Stimulated activated CD4-positive, alpha-beta T cell treated with anti-CD3 and anti-CD28 coated beads, TNF-alpha, amount 100 ng/mL, for 48 hours (primary cell): ENCODE measurements at places on chromosomes 12 and 14.

GRCh38 chr12:8661016-8661415 lies 1.6 kb downstream of the MFAP5 start:
- DNase-seq, result no peak

DNA sequence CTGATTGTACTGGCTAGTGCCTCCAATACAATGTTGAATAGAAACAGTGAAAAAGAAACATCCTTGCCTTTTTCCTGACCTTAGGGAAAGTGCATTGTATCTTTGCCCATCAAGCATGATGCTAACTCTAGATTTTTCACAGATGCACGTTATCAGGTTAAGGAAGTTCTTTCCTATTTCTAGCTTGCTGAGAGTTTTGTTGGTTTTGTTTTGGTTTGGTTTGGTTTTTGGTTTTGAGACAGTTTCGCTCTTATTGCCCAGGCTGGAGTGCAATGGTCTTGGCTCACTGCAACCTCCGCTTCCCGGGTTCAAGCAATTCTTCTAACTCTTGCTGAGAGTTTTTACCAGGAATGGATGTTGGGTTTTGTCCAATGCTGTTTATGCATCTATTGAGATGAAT lies 89.0 kb downstream of the BRMS1L start:
- DNase-seq, result no peak

DNA sequence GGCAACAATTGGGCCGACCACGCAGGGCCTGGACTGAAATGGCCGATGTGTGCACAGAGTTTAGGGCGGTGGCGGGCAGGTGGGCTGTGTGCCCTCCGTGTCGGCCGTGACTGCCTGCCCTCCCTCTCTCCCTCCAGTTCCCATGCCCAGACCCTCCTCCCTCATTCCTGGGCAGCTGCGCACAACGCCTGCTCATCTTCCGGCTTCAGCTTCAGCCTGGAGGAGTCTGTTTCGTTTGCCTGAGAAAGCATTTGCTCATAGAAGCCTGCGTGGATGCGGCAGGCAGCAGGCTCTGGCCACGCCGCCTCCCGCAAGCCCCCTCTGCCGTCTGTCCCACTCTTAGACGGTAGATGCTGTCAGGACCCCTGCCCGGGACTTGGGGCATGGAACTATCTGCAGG lies 47.3 kb upstream of the FZD10 start:
- no peak for DNase-seq

DNA sequence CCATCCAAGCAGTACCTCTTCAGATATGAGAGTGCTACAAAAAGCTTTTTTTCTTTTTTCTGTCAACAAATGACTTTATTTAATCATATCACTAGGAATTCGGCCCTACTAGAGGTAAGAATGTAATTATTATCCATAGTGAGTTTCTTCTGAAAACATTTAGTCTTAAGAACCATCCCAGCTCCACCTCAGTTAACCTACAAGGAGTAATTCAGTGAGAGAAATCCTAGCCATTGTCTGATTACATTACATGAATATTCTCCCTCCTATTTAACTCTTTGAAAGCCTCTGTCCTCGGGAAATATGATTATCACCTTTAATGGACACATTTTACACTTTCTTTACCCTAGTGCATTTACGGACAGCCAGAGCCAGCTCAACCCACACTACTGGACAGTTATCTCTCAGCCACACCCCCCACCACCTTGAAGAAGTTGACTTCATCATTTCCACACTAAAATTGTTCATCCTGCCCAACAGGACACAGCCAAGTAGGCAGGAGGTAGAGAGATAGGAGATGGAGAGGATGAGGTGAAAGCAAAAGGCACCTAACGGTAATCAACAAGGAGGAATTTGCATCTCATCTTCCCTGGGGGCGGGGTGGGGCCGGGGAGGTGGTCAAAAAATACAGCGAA lies 1.3 kb downstream of the PPFIA2 start:
- no peak for DNase-seq

- no peak for DNase-seq
Observed at GRCh38 chr12:93798279-93799151, 121.3 kb downstream of the CRADD start.

- no peak for DNase-seq
Observed at GRCh38 chr12:6340032-6340638, 1.7 kb downstream of the TNFRSF1A start.

DNA sequence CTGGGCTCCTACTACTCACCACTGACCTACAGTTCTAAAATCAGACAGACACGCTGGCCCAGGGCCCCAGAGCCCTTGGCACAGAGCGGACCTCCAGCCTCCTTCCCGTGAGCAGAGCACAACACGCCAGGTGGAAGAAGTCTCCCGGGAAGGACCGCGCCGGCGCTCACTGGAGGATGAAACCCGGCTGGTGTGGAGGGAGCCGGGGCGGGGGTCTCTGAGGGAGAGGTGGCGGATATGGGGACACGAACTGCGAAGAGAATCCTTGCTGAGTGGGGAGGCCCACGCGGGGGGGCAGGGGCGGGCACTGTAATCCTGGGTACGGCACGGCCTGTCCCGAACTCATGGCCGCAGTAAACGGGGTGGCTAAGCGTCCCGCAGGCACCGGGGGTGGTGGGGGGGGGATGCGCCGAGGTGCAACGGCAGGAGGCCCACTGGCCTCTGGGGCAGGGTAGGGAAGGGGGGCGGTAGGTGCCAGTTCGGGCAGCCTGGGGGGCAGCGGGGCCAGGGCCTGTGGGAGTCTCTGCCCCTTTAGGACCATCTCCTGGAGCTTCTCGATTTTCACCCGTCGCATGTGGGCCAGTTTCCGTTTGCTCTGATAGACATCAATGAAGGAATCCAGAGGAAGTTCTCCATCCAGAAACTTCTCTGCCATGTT lies 28.8 kb downstream of the VPS37B start:
- no peak for DNase-seq
